CD4-positive, alpha-beta T cell treated with Interleukin-6 for 4 hours (primary cell): ENCODE measurements at places on chromosomes 7 and 10.

- DNase-seq = no peak
These were observed 183.2 kb downstream of the ZNF438 start for GRCh38 chr10:30848396-30849032.

DNA sequence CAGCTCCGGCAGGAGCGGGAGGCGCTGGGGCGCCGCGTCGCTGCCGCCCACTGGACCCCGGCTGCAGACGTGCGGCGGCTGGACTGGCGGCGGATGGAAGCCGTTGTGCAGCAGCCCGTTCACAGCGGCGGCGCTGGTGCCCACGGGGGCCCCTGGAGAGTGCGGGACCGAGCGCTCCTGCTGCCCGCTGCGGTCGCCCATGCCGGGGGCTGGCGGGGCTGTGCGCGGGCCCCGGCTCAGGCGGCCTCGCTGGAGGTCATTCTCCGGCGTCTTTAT is 413 bp downstream of the PANK1 start:
- DNase-seq = no peak

DNA sequence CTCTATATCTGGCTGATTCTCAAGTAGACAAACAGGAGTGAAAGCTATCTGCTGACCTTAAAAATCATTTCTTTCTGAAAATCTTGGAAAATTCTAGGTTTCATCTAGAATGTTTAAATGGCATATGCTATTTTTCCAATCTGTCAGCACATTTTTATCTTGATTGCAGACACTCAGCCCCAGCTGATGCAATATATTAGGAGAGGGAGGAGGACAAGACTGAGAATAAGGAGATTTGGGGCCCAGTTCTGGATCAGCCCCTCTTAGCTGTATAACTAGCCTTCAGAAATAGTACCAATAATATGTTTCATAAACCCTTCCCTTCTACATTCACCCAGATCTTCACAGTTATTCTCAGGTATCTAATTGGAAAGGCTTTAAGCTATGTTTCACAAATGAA is 131.2 kb downstream of the HDAC9 start:
- DNase-seq = no peak

DNA sequence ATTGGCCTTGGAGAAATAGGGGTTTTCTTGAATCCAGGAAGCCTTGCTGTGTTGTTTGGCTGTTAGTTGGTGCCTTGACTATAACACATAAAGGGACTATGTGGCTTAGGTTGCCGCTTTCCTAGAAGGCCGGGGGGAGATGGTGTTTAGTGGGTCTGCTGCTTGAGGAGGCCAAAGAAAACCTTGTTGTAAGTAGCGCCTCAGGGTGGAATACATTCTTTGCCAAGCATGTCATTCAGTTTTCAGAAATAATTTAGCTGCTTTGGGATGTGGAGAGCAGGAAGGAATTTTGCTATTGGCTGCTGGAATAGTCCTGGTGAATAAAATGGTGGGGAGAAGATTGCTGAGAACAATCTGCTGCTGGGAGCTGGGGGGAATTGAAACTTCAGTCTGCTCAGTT is 132.9 kb upstream of the WNT16 start:
- no peak for DNase-seq

- no peak for DNase-seq
These were observed 182.4 kb downstream of the ARHGAP21 start for GRCh38 chr10:24541239-24541753.

- DNase-seq = no peak
These were observed 25.5 kb downstream of the PHF14 start for GRCh38 chr7:10998996-10999757.

GRCh38 chr10:69092959-69093850 is 5.3 kb downstream of the SRGN start:
- peak; percentile 90 for DNase-seq

DNA sequence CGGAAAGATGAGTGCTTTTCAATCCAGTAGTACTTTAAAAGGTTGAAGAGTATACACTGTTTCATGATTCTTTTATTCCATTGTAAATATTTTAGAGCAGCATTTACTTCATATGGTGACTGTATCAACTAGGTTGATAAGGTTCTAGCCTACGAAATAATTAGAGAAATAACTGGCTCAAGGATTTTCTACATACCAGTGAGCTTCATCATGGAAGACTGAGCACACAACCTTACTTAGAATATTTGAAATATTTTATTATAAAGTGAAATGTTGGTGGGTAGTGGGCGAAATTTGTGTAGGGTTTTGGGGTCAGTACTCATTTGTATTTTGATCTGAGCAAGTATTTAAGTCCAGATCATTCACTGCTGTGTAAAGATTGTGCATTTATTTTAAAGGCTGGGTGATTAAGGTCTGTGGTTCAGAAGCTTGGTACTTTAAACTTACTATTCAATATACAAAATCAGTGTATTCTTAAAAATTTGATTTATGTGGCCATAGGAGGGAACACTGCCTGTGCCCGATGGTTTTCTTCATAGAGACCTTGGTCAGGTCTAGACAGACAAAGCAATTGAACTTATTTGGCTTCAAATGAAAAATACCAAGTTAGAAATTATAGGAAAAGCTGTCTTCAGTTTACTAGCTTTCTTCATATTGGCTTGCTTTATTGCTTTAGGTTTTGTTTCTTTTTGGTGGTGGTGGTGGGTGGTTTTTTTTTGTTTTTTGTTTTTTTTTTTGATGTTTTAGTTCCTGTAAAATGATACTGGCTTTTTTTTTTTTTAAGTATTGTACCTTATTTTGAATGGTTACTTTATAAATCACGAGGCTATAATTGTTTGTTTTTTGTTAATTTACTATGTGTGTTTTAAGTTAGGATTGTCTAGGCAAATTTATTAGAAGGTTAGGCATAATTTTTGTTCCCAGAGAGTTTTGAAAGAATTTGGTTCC is 3.0 kb downstream of the KMT2E start:
- no peak for DNase-seq

- DNase-seq = no peak
These were observed 303.3 kb downstream of the GPR37 start for GRCh38 chr7:124462249-124462648.

- no peak for DNase-seq
These were observed 15.0 kb upstream of the GFRA1 start for GRCh38 chr10:116287906-116288501.

GRCh38 chr10:77297393-77297739 is 340.2 kb downstream of the KCNMA1 start:
- DNase-seq = no peak

- DNase-seq = no peak
These were observed 116.3 kb downstream of the CYP26A1 start for GRCh38 chr10:93189944-93190343.

DNA sequence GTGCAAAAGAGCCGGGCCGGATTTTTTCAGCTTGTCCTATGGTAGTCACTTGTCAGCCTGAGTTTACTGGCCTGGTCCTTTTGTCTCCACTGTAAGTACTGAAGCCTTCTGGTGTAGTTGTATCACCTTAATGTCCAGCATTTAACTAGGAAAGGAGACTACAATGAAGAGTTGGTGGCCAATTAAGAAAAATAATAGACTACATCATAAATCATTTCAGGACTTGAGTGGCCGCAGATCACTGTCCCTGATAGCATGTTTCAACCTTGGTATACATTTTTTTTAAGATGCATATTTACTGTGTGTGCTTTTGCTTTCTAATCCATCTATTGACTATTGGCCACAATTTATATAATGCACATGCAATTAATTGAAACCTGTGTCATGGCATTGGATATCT is 6.1 kb downstream of the FZD1 start:
- DNase-seq = no peak

DNA sequence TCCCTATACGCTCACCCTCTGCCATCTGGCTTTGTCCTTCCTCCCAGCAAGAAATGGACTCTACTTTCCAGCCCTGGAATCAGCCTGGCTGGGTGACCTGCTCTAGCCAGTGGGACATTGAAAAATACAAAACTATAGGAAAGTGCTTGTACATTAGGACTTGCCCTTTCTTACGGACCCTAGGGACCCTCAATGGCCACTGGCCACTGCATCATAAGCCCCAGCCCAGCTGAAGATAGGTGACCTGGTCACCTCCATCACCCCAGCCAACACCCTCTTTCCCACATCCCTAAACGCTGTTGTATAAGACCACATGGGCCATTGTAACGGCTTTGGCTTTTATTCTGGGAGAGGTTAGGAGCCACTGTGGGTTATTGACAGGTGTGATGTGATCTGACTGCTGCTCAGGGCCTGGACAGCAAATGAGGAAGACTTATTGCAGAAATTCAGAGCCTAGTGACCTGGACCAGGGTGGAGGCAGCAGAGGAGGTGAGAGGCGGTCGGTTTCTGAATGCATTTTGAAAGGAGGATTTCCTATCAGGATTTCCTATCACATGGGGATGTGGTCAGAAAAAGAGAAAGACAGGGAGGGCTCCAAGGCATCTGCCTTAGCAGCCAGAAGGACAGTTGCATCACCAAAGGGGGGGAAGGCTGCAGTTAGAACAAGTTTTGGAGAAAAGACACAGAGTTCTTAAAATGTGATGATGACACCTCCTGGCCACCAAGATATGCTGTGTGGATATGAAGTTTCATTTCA is 2.2 kb upstream of the LMBR1 start:
- no peak for DNase-seq

DNA sequence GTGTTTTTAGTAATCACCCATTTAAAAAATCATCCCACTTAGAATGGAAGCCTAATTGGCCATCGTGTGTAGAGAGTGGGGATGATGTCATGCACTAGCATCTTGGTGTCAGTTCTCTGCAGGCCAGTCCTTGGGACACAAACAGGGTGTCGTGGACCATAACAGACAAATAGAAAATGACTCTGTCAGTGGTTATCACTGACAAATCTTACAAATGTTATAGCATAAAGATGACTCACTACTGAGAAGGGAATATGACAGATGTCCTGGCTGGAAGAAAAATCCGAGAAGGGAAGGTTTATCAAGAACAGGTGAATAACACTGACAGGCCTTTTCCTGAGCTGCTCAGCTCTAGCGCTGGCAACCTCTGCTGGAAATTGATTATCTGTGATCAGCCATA is 10.6 kb downstream of the CABCOCO1 start:
- no peak for DNase-seq

- no peak for DNase-seq
These were observed 25.3 kb downstream of the USP6NL start for GRCh38 chr10:11586170-11586569.

GRCh38 chr7:13107291-13107690 is 419.9 kb downstream of the ARL4A start:
- no peak for DNase-seq

GRCh38 chr7:38463277-38464225 is 167.6 kb downstream of the AMPH start:
- peak; percentile 85 for DNase-seq

DNA sequence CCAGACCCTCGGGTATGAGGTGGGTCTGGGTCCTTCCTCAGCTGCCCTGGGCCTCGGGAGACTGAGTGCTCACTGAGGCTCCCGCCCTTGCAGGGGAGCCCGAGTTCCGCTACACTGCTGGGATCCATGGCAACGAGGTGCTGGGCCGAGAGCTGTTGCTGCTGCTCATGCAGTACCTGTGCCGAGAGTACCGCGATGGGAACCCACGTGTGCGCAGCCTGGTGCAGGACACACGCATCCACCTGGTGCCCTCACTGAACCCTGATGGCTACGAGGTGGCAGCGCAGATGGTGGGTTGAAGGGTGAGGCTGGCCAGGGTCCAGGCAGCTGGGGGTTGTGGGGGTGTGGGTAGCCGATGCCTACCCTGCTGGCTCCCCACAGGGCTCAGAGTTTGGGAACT is 7.6 kb downstream of the AEBP1 start:
- no peak for DNase-seq
